ENCODE measurements at places on chromosomes 4 and X.

GRCh38 chr4:113116414-113117357, 67.2 kb downstream of the ANK2 start:
- no peaks in the 10 kb centered on the region for H3K36me3 ChIP-seq
- no peaks in the 10 kb centered on the region for H3K27me3 ChIP-seq
- no peak overlapping the region for H3K27ac ChIP-seq
- H3K4me3 ChIP-seq = no peak overlapping the region
- DNase-seq = no peak

DNA sequence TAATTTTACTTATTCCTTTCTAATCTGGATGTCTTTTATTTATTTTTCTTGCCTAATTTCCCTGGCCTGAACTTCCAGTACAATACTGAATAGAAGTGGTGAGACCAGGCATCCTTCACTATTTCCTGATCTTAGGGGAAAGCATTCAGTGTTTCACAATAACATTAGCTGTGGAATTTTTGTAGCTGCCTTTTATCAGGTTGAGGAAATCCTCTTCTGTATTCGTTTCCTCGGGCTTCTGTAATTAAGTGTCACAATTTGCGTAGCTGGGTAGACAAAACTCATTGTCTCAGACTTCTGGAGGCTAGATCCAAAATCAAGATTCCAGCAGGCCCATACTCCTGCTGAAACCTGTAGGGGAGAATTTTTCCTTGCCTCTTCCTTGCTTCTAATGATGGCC, 598.4 kb upstream of the FTHL17 start:
- H3K4me3 ChIP-seq = no peak overlapping the region
- DNase-seq = no peak
- H3K4me1 ChIP-seq = no peaks in the 10 kb centered on the region
- H3K36me3 ChIP-seq = no peaks in the 10 kb centered on the region
- no peaks in the 10 kb centered on the region for H3K27me3 ChIP-seq

GRCh38 chrX:75603833-75604232, 81.0 kb upstream of the ZDHHC15 start:
- no peaks in the 10 kb centered on the region for H3K4me1 ChIP-seq
- no peak overlapping the region for H3K4me3 ChIP-seq
- no peaks in the 10 kb centered on the region for H3K36me3 ChIP-seq
- DNase-seq = no peak
- H3K27ac ChIP-seq = no peak overlapping the region
- H3K27me3 ChIP-seq = no peaks in the 10 kb centered on the region

DNA sequence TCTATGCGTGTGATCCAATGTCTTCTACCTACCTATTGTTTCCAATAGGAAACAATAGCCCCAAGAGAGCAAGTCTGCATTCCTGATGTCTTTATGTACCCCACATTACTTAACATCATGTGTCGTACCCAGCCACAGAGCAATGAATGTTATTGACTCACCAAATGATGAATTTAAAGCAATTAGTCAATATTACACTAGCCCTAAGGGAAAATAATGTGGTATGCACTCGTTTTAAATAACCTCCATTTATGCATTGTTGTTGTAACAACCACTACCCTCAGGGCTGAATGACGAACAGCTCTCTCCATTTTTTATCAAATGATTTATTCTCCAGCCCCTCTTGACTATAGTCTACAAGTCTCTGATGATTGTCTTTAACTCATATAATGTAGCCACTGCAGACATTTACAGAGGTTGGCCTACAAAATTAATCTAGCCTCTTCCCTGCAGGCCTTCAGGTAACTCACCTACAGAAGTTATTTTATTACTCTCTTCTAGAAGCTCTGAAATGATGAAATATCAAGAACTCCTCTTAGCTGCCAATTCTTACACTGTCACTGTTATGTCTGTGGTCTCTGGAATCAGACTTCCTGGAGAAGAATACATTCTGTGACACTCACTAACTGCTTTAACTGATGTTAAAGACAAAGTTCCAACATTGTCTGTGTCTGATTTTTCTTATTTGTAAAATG, 601.7 kb upstream of the GRIA3 start:
- no peak overlapping the region for H3K27ac ChIP-seq
- no peak for DNase-seq
- H3K27me3 ChIP-seq = no peaks in the 10 kb centered on the region

GRCh38 chr4:113349430-113349829, 300.0 kb downstream of the ANK2 start:
- H3K27me3 ChIP-seq = no peaks in the 10 kb centered on the region
- H3K27ac ChIP-seq = no peak overlapping the region
- no peak for DNase-seq
- H3K4me1 ChIP-seq = 0 out of 2 replicates have a peak, but pooled peaks cover 3% of the 10 kb centered on the region
- no peaks in the 10 kb centered on the region for H3K36me3 ChIP-seq

GRCh38 chr4:120557372-120557771, 365.2 kb downstream of the PRDM5 start:
- H3K4me1 ChIP-seq = no peaks in the 10 kb centered on the region
- no peaks in the 10 kb centered on the region for H3K27me3 ChIP-seq
- no peak overlapping the region for H3K27ac ChIP-seq
- no peak for DNase-seq
- H3K36me3 ChIP-seq = no peaks in the 10 kb centered on the region
- H3K4me3 ChIP-seq = no peak overlapping the region

GRCh38 chrX:124086411-124086810, 124.9 kb downstream of the STAG2 start:
- H3K27me3 ChIP-seq = no peaks in the 10 kb centered on the region
- no peaks in the 10 kb centered on the region for H3K36me3 ChIP-seq
- no peaks in the 10 kb centered on the region for H3K4me1 ChIP-seq
- no peak overlapping the region for H3K27ac ChIP-seq
- no peak overlapping the region for H3K4me3 ChIP-seq
- DNase-seq = no peak

DNA sequence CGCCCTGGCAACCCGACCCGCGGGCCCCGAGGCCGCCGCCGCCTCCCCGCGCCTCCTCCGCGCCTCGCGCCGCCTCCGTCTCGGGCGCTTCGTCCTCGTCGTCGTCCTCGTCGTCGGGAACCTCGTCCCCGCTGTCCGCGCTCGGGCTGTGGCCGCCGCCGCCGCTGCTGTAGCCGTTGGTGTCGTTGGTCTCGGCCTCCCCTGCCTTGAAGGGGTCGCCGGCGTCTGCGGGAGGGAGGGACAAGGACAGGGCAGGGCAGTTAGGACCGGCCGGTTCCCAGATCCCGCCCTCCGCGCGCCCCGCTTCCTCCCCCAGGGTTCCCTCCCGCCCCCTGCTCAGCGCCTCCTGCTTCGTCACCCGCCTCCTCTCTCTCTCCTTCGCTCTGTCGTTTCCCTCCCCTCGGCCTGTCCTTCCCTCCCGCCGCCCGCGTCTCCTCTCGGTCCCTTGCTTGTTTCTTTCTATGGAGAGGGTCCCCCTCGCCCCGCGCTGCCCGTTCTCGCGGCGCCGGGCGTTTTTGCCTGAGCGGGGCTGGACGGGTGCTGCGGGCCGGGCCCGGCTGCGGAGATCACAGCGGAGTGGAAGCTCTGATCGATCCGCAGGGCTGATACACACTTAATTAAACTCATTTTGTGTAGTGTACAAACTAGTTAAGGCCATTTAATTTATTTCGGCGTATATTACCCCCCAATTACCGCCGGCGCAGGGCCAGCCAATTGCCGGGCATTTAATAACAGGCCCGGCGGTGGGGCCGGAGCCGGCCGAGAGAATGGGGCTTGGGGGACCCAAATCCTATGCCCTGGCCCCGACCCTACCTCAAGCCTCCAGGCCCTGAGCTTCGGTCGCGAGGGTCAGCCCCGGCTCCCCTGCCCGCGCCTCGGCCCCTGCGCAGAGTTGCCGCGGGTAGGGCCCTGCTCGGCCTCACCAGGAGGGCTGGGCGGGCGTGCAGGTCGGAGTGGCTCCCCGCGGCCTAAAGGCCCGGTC, 2.4 kb downstream of the NKX1-1 start:
- H3K27ac ChIP-seq = no peak overlapping the region
- H3K4me1 ChIP-seq = no peaks in the 10 kb centered on the region
- DNase-seq = no peak
- no peak overlapping the region for H3K4me3 ChIP-seq
- H3K36me3 ChIP-seq = no peaks in the 10 kb centered on the region

DNA sequence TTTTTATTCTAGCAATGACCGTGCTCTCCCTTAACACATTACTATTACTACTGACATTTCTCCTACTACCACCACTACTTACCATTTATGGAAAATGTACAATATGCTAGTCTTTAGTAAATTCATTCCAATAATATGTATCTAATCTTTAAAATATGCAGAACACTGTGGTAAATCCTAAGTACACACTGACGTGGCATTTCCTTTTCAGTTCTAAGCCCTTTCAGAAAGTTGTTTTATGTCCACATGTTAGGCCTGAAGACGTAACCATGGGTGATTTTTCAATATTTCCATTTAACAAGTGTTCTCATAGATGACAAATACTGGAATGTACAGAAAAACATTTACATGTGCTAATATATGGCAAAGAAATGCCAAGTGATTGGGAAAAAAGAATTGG, 268.6 kb upstream of the SLIT2 start:
- no peaks in the 10 kb centered on the region for H3K27me3 ChIP-seq
- H3K36me3 ChIP-seq = no peaks in the 10 kb centered on the region
- no peak overlapping the region for H3K4me3 ChIP-seq
- no peak for DNase-seq
- no peaks in the 10 kb centered on the region for H3K4me1 ChIP-seq

- no peak overlapping the region for H3K4me3 ChIP-seq
- H3K27me3 ChIP-seq = no peaks in the 10 kb centered on the region
- no peak overlapping the region for H3K27ac ChIP-seq
- no peaks in the 10 kb centered on the region for H3K36me3 ChIP-seq
- H3K4me1 ChIP-seq = no peaks in the 10 kb centered on the region
These were observed 201.6 kb downstream of the BMPR1B start for GRCh38 chr4:94959307-94959706.

DNA sequence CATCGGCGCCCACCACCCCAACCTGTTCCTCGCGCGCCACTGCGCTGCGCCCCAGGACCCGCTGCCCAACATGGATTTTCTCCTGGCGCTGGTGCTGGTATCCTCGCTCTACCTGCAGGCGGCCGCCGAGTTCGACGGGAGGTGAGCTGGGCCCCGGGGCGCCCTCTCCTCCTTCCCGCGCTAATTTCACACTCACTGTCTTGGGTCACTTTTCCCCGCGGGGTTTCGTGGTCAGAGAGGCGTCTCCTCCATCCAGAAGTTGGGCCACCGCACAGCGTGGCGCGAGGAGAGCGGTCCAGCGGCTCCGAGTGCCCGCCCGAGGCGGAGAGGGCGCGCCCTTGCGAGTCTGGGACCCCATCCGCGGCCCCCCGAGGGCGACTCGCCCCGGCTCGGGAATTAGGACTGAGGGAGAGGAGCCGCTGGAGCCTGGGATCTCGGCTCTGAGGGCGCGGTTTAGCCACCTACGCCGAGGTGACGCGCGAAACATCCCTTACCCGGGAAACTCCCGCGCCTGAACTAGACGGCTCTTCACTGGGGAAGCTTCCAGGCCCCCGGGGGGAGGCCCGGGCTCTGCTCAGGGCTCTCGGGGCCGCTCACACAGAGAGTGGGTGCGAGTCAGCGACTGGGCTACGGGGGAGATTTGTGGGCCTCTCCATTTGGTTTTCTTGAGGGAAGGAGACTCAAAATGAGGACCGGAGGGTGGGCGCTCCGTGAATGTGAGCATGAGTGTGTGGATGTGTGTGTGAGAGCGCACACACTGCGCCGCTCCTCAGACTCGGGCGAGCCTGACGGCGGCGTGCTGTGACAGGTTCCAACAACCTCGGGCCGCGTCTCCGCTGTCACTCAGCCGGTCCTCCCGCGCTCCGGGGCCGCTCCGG, 551 bp downstream of the NPNT start:
- H3K36me3 ChIP-seq = no peaks in the 10 kb centered on the region
- H3K4me1 ChIP-seq = peaks cover 10% of the 10 kb centered on the region
- peaks cover 3% of the 10 kb centered on the region for H3K27me3 ChIP-seq
- no peak for DNase-seq

GRCh38 chrX:131565909-131566308, 22.0 kb downstream of the OR13H1 start:
- DNase-seq = no peak
- H3K36me3 ChIP-seq = no peaks in the 10 kb centered on the region
- H3K27me3 ChIP-seq = no peaks in the 10 kb centered on the region
- H3K4me1 ChIP-seq = no peaks in the 10 kb centered on the region
- no peak overlapping the region for H3K27ac ChIP-seq

- no peaks in the 10 kb centered on the region for H3K4me1 ChIP-seq
- no peaks in the 10 kb centered on the region for H3K36me3 ChIP-seq
- no peaks in the 10 kb centered on the region for H3K27me3 ChIP-seq
- no peak for DNase-seq
- H3K27ac ChIP-seq = no peak overlapping the region
These were observed 28.8 kb downstream of the PPP2R3B start for GRCh38 chrX:357693-358471.

GRCh38 chr4:132383571-132384199, 765.4 kb upstream of the PCDH10 start:
- H3K36me3 ChIP-seq = no peaks in the 10 kb centered on the region
- H3K27me3 ChIP-seq = no peaks in the 10 kb centered on the region
- no peaks in the 10 kb centered on the region for H3K4me1 ChIP-seq
- no peak overlapping the region for H3K4me3 ChIP-seq
- H3K27ac ChIP-seq = no peak overlapping the region
- DNase-seq = no peak
